CD8-positive, alpha-beta T cell (primary cell): ENCODE measurements at places on chromosomes 11 and 22.

DNA sequence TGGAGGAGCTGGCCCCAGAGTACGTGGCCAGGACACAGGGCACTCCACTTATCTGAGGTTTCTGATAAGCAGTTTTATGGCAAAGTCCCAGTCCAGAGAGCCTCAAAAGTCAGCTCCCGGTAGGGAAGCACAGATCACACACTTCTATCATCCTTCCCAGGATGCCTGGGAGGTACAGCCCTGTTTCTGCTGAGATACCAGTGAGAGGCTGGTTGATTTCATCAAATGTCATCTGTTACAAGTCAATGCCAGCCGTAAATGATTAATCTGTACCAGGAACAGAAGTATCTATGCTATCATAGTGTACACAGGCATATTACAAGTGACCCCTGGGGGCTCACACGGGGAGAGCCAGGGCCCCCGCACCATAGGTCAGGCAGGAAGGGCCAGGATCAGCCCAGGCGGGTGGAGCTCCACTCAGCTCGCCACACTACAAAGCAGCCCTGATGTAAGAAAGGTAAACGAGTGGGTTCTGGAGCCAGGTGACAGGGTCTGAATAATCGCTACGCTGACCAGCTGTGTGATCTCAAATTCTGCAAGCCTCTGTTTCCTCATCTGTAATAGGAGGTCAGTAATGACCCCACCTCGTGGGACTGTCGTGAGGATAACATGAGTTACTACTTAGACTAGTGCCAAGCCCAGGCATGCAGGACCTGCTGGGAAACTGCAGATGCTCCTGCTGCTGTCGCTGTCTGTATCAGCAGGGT is 17.6 kb downstream of the PLA2G6 start:
- DNase-seq, result no peak

DNA sequence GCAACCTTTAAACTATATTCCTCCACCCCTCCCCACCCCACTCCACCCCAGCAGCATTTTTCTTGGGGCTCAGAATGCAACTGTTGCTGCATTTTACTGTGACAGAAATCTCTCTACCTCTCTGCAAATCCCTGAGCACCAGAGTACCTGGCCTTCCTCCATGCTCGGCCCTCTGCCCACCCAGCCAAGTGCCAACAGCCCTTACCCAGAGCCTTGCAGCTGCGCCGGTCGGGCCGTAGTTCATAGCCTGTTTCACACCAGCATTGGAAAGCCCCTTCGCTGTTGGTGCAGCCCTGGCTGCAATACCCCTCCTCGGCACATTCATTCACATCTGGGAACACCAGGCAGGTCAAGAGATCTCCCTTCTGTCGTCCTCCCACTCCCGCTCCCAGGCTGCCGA is 23.4 kb downstream of the LRP4 start:
- no peak for DNase-seq

DNA sequence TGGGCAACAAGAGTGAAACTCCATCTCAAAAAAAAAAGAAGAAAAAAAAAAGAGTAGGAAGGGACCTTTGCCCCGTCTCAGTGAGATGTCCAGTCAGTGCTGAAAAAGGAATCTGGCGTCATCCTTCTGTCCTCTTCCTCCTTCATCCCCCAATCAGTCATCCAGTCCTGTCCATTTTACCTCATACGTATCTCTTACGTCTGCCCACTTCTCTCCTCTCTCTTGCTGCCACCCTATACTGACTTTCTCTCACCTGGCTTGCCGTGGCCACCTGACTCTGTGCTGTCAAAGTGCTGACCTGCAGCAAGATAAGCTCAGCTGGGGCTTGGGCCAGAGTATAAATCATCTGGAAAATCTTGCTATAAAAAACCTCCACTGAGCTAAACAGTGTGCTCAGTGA is 13.6 kb downstream of the SEPTIN3 start:
- no peak for DNase-seq

GRCh38 chr11:7892059-7892699 is 38.9 kb downstream of the OR10A6 start:
- no peak for DNase-seq

DNA sequence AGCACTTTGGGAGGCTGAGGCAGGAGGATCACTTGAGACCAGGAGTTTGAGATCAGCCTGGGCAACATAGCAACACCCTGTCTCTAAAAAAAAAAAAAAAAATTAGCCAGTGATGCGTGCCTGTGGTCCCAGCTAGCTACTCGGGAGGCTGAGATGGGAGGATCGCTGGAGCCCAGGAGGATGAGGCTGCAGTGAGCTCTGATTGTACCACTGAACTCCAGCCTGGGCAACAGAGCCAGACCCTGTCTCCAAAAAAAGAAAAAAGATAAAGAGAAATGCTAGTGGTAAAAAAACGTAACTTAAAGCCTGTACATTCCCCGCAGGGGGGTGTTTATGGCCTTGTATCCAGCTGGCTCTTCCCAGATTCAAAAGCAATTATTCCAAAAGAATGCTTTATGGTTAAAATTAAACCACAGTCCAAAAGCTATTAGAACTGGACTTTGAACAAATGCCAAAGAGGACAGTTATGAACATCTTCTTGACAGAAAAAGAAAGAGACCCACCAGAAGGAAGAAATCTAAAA is 16.4 kb upstream of the SNX32 start:
- no peak for DNase-seq
